ENCODE measurements at places on chromosomes 2 and 18. TPM values are rescaled to one million over a fixed set of nuclear protein-coding genes. Genes with fewer than 3 reads are reported as not detected.

The ACVR1C gene
- 0.14 TPM for total RNA-seq

The MYO5B gene
- total RNA-seq, result 15.6 TPM

The CYRIA gene
- total RNA-seq, result 4.5 TPM

The LRRC30 gene
- not detected for total RNA-seq

The CNOT11 gene
- 38.8 TPM for total RNA-seq

The NR4A2 gene
- total RNA-seq, result 2.1 TPM

The IL1RN gene
- total RNA-seq, result not detected

The AQP12A gene
- total RNA-seq, result not detected

The PIAS2 gene
- total RNA-seq, result 62.1 TPM

- H3K27ac ChIP-seq, result no peak overlapping the region
- no peaks in the 10 kb centered on the region for H3K36me3 ChIP-seq
- H3K4me3 ChIP-seq, result no peak overlapping the region
- H3K27me3 ChIP-seq, result no peaks in the 10 kb centered on the region
These were observed 17.5 kb downstream of the CYRIA start for GRCh38 chr2:16647992-16648617.

DNA sequence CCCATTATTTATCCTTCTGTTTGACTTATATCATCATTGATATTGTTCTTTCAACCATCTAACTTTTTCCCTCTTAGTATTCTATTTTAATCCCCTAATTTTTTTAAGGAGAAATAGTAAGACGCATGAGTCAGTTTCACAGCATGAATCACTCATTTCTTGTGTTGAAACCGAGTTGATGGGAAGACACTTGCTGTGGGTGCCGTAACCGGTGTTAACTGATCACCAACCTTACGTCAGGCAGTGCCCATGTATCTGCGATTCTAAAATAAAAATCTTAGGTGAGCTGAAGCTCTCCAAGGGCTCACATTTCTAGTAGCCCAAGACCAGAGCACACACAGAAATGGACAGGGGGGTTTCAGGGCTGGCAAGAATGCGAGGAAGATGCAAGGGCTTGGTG lies 348.1 kb downstream of the GALR1 start:
- no peaks in the 10 kb centered on the region for H3K27me3 ChIP-seq
- no peaks in the 10 kb centered on the region for H3K4me1 ChIP-seq
- no peak for DNase-seq
- H3K4me3 ChIP-seq, result no peak overlapping the region

- no peaks in the 10 kb centered on the region for H3K36me3 ChIP-seq
- peaks cover 80% of the 10 kb centered on the region for H3K4me1 ChIP-seq
- peak overlapping the region; percentile 98 for H3K27ac ChIP-seq
- no peak for DNase-seq
- no peaks in the 10 kb centered on the region for H3K27me3 ChIP-seq
- peak overlapping the region; percentile 77 for H3K4me3 ChIP-seq
These were observed 70.6 kb downstream of the CTAGE1 start for GRCh38 chr18:22346953-22347605.

DNA sequence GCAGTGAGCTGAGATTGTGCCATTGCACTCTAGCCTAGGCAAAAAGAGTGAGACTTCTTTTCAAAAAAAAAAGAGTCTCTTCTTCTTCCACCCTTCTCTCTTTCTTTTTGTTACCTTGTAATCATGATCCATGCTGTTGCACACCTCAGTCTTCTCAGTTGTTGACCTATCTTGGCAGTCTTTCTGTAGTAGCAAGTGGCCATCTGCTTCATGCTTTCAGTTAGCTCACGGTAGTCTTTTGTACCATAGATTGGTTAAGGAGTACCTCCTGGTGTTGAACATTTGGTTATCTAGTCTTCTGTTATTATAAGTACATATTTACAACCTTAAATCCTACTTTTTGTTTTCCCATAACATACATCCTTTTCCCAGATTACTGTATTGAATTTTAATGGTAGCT lies 3.1 kb downstream of the GORASP2 start:
- H3K4me3 ChIP-seq, result no peak overlapping the region
- H3K27ac ChIP-seq, result no peak overlapping the region
- H3K36me3 ChIP-seq, result peaks cover 4% of the 10 kb centered on the region
- peaks cover 26% of the 10 kb centered on the region for H3K4me1 ChIP-seq
- no peak for DNase-seq

- H3K4me3 ChIP-seq, result no peak overlapping the region
- H3K36me3 ChIP-seq, result no peaks in the 10 kb centered on the region
These were observed 78.1 kb downstream of the AAK1 start for GRCh38 chr2:69565431-69565839.

DNA sequence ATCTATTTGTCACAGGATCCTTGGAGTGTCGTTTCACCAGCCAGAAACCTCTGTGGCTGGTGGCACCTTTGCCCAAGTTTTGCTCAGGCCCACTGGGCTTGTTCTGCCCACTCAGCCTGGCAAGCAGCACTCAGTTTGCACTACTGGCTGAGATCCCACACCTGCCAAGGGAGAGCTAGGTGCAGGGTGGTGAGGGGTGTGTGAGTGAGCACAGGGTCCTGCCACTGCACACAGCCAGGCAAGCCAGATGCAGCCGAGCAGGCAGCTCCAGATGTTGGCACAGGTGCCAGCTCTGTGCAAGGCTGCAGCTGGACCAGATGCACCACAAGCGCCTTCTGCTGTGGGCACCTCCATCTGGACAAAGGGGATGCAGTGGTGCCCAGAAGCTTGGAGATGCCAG lies 281.7 kb upstream of the UBE2E3 start:
- no peaks in the 10 kb centered on the region for H3K36me3 ChIP-seq
- H3K27ac ChIP-seq, result no peak overlapping the region
- peaks cover 12% of the 10 kb centered on the region for H3K4me1 ChIP-seq
- no peak for DNase-seq
- no peak overlapping the region for H3K4me3 ChIP-seq

GRCh38 chr2:69227716-69228115 lies 159.3 kb downstream of the GFPT1 start:
- peaks cover 6% of the 10 kb centered on the region for H3K4me1 ChIP-seq
- no peaks in the 10 kb centered on the region for H3K27me3 ChIP-seq
- H3K4me3 ChIP-seq, result no peak overlapping the region
- DNase-seq, result no peak
- no peak overlapping the region for H3K27ac ChIP-seq

DNA sequence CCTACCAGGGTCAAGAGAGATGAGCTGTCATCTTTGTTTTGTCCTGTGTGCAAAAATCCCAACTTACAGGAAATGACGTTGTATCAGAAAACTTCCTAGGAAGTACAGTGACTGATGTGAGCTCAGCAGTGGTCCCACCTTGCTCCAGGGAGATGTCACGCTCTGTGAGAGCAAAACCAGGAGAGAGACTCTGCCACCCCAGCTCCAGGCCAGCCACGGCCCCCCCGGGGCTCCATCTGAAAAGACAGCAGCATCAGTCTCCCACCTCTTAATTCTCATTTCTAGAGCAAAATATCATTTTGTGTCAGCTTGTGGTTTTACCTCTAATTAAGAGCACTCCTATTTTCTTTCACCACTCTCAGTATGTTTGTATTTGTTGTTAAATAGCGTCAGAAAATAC lies 57.5 kb downstream of the MYL12B start:
- H3K4me3 ChIP-seq, result no peak overlapping the region
- peaks cover 48% of the 10 kb centered on the region for H3K4me1 ChIP-seq
- H3K27me3 ChIP-seq, result no peaks in the 10 kb centered on the region
- peak overlapping the region; percentile 73 for H3K27ac ChIP-seq

GRCh38 chr18:75859533-75859932 lies 432.0 kb upstream of the SMIM21 start:
- H3K27ac ChIP-seq, result no peak overlapping the region
- H3K4me1 ChIP-seq, result no peaks in the 10 kb centered on the region
- no peaks in the 10 kb centered on the region for H3K36me3 ChIP-seq
- no peak for DNase-seq
- H3K4me3 ChIP-seq, result no peak overlapping the region

- no peaks in the 10 kb centered on the region for H3K36me3 ChIP-seq
- H3K4me3 ChIP-seq, result no peak overlapping the region
- no peaks in the 10 kb centered on the region for H3K4me1 ChIP-seq
- H3K27me3 ChIP-seq, result peaks cover 4% of the 10 kb centered on the region
These were observed 8.5 kb upstream of the C2orf69 start for GRCh38 chr2:199902486-199903110.

- H3K27ac ChIP-seq, result peak overlapping the region; percentile 77
- no peaks in the 10 kb centered on the region for H3K27me3 ChIP-seq
- H3K4me3 ChIP-seq, result no peak overlapping the region
- peak; percentile 40 for DNase-seq
- H3K36me3 ChIP-seq, result no peaks in the 10 kb centered on the region
- peaks cover 25% of the 10 kb centered on the region for H3K4me1 ChIP-seq
These were observed 73.1 kb downstream of the ACKR3 start for GRCh38 chr2:236642584-236643291.

DNA sequence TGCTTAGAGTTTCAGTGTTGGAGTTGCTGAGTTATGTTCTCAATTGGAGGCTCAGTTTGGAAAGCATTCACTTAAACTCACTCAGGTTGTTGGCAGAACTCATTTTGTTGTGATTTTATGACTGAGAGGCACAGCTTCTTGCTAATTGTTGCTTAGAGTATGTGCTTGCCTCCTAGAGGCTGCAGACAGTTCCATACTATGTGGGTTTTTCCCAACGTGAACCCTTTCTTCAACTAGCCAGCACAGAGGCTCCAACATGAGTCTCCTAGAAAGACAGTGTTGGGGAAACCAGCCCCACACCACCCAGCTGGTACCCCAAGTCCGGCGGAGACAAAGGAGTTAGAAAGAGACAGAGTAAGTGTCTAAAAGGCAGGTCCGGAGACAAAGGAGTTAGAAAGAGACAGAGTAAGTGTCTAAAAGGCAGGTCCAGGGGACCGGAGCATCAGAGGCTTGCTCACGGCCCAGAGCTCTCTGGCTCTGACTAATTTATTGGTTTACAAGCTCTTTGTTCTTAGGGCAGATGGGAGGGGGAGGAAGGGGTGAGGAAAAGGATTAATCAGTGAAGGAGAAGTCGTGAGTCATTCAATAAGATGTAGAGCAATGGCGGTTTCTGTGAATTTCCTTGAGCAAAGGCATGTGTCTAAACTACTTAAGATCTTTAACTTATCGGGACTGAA lies 999.7 kb upstream of the LRRTM1 start:
- no peak for DNase-seq
- H3K36me3 ChIP-seq, result peaks cover 1% of the 10 kb centered on the region
- H3K27me3 ChIP-seq, result no peaks in the 10 kb centered on the region
- peak overlapping the region; percentile 76 for H3K27ac ChIP-seq
- peak overlapping the region; percentile 40 for H3K4me3 ChIP-seq

DNA sequence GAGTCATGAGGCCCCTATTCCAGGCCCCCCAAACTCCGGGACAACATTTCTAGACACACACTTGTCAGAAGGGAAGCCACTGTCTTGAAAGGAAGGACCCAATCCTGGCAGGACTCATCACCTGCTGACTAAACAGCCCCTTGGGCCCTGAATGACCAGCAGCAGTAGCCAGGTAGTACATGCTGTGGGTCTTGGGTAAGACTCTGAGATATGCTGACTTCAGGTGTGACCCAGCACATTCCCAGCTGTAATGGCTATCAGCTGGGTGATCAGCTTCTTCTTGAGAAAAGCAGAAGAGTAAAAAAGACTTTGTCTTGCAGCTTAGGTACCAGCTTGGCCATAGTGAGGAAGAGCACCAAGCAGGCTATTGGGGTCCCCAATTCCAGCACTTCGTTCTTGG lies 35.6 kb downstream of the CLHC1 start:
- H3K27ac ChIP-seq, result no peak overlapping the region
- H3K27me3 ChIP-seq, result no peaks in the 10 kb centered on the region
- DNase-seq, result no peak
- H3K4me1 ChIP-seq, result no peaks in the 10 kb centered on the region

DNA sequence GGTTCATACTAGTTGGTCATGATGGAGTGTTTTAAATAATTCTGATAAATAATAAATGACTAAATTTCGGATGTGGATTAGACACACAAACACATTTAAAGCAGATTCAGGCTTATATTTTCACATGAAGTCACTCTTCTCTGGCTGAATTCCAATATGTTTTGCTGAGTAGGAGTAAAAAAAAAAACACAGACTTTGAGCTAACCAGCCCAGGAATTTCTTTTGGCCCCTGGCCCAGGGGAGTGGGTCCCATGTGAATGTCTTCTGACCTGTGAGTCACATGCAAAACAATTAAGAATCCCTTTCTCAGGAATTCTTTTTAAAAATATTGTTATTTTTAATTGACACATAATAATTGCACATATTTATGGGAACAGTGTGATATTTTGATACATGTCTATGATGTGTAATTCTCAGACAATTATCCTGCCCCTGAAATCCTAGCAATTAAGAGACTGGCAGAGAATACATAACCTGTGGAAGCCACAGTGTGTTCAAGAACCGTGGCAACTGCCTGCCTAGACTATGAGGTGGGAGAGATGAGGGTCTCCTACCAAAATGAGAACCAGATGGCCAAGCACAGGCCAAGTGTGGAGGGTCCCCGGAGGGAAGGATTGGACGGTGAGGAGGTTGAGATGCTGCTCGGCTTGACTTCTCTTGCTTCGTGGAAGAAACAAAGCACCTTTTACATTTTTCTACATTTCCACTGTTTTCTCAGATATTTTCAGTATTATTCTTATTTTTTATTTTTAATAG lies 236.4 kb downstream of the PIEZO2 start:
- H3K4me3 ChIP-seq, result no peak overlapping the region
- H3K36me3 ChIP-seq, result peaks cover 7% of the 10 kb centered on the region
- peaks cover 32% of the 10 kb centered on the region for H3K4me1 ChIP-seq
- H3K27me3 ChIP-seq, result no peaks in the 10 kb centered on the region

GRCh38 chr2:240655931-240656886 lies 26.5 kb downstream of the AQP12B start:
- peaks cover 68% of the 10 kb centered on the region for H3K27me3 ChIP-seq
- H3K36me3 ChIP-seq, result no peaks in the 10 kb centered on the region
- H3K4me1 ChIP-seq, result no peaks in the 10 kb centered on the region
- H3K4me3 ChIP-seq, result no peak overlapping the region

GRCh38 chr2:170176212-170176611 lies 1.7 kb upstream of the MYO3B start:
- no peaks in the 10 kb centered on the region for H3K27me3 ChIP-seq
- peaks cover 52% of the 10 kb centered on the region for H3K4me1 ChIP-seq
- peak overlapping the region; percentile 72 for H3K27ac ChIP-seq
- no peak for DNase-seq

DNA sequence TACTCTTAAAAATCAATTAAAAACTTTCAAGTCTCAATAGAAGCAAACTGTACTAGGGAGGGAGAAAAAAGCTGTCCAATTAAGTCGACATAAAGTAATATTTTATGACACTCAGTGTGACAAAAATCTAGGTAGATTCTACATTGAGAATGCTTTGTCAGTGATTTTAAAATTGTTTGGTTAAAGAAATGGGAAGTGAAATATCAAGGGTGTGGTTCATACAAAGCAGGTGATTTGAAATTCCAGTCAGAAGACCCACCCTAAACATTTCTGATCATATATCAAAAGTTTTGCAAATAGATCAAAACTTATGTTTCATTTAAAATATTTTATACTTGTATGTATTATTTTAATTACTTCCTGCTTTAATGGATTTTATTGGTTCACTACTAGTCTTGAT lies 338.9 kb upstream of the DCC start:
- DNase-seq, result no peak
- no peaks in the 10 kb centered on the region for H3K4me1 ChIP-seq
- H3K27me3 ChIP-seq, result peaks cover 3% of the 10 kb centered on the region
- H3K4me3 ChIP-seq, result no peak overlapping the region
- no peaks in the 10 kb centered on the region for H3K36me3 ChIP-seq

GRCh38 chr2:224561234-224562005 lies 23.7 kb downstream of the CUL3 start:
- no peak overlapping the region for H3K4me3 ChIP-seq
- peaks cover 16% of the 10 kb centered on the region for H3K4me1 ChIP-seq
- H3K27ac ChIP-seq, result no peak overlapping the region
- peaks cover 16% of the 10 kb centered on the region for H3K36me3 ChIP-seq
- H3K27me3 ChIP-seq, result no peaks in the 10 kb centered on the region
- no peak for DNase-seq

- no peak overlapping the region for H3K27ac ChIP-seq
- H3K4me1 ChIP-seq, result no peaks in the 10 kb centered on the region
- peaks cover 14% of the 10 kb centered on the region for H3K36me3 ChIP-seq
- DNase-seq, result no peak
- H3K27me3 ChIP-seq, result no peaks in the 10 kb centered on the region
- no peak overlapping the region for H3K4me3 ChIP-seq
These were observed 53.1 kb downstream of the NTSR2 start for GRCh38 chr2:11616851-11617415.
